Kidney capillary endothelial cell (primary cell): ENCODE measurements at places on chromosomes 4 and X.
A peak's percentile ranks its signal among the peaks of the same experiment; 100 is the strongest.

DNA sequence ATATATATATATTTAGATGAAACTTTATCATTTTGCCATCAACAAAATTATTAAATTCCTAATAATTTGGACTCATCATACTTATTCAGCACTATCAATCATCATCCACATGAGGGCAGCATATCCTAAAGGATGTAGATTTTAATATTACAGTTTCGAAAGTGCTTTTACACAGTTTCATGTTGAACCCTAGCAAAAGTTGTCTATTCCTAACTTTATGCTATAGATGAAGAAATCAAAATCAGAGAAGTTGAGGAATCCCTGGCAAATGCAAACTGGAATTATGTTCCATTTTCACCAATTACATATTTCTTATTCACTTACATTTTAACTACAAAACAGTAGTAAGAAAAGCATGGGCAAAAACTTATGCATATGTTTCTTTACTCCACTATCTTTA, 36.6 kb upstream of the UGT2A1 start:
- DNase-seq: peak; percentile 51

- DNase-seq: no peak
Measured at GRCh38 chr4:40132816-40133215, 64.0 kb upstream of the RHOH start.

DNA sequence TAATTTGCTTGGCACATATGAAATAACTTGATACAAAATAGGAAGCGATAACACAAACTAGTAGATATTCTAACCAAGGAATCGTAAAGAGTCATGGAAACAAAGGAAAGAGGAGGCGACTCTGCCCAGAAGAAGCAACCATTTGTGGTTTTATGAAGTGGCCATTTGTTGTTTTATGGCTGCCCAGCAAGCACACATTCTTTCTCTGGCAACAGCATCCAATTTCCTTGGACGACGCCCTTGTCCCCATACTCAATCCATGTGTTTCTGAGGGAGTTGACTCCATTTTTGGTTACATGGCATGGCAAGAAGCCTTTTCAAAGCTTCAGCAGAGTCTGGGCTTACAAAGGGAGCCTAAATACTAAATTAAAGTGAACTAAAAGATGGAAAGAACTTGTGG, 295.1 kb downstream of the INPP4B start:
- no peak for DNase-seq

- DNase-seq: peak; percentile 36
Measured at GRCh38 chr4:81472281-81473182, 825 bp upstream of the RASGEF1B start.

- no peak for DNase-seq
Measured at GRCh38 chr4:1169171-1169671, 3.2 kb downstream of the SPON2 start.

GRCh38 chrX:73262991-73263390, 48.3 kb upstream of the NAP1L2 start:
- no peak for DNase-seq

GRCh38 chrX:53135581-53135980, 41.6 kb downstream of the KANTR start:
- no peak for DNase-seq

GRCh38 chr4:47031011-47031678, at the start of gene GABRB1:
GABRB1 (plus strand) TSS chr4:47031567.
- peak; percentile 47 for DNase-seq
